ENCODE measurements at places on chromosomes 4 and X.
A peak's percentile ranks its signal among the peaks of the same experiment; 100 is the strongest.

- DNase-seq: no peak
Measured at GRCh38 chrX:139025816-139026215, 314.3 kb upstream of the FGF13 start.

- DNase-seq: no peak
Measured at GRCh38 chr4:100268789-100269188, 78.5 kb upstream of the DDIT4L start.

GRCh38 chrX:132501606-132502005 is 12.8 kb upstream of the MBNL3 start:
- no peak for DNase-seq

- DNase-seq: peak; percentile 40
Measured at GRCh38 chr4:146643812-146644401, 5.2 kb downstream of the POU4F2 start.

DNA sequence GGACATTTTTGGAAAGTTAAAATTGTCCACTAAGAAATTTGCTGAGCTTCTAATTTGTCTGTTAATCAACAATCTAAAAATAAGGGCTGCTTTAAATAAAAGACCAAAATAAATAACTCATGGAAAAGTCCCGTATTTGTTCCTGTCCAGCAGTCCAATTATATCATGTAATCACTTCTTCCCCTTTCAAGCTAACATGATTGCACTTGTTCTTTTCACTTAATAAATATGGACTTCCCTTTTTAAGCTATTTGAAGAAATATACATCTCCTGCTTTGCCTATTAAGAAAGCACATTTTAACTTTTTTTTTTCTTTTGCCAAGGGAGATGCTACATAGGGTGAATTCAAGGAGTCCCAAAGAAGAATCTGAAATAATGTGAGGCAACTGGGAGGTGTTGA is 55.6 kb upstream of the FRAS1 start:
- DNase-seq: no peak

DNA sequence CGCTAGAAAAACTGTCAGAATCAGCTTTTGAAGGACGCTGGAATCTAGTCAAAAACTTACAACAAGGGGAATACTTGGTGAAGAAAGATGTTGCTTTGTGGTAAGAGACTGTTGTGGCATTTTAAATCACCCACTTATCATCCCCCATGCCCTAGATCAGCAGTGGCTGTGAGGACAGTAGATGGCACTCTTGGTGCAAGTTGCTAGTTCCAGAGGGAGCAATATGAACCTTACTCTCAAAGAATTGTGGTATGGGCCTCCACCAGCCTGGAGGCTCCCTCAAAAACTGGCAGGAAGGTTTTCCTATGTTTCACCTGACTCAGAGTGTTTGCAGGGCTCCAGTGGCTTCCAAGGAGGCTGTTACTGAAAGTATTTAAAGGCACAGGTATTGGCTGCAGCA is 37.7 kb upstream of the SLC16A2 start:
- peak; percentile 25 for DNase-seq

GRCh38 chr4:125750828-125751466 is 436.2 kb downstream of the FAT4 start:
- DNase-seq: no peak

GRCh38 chrX:30219372-30219771 is 4.0 kb downstream of the MAGEB2 start:
- DNase-seq: no peak

DNA sequence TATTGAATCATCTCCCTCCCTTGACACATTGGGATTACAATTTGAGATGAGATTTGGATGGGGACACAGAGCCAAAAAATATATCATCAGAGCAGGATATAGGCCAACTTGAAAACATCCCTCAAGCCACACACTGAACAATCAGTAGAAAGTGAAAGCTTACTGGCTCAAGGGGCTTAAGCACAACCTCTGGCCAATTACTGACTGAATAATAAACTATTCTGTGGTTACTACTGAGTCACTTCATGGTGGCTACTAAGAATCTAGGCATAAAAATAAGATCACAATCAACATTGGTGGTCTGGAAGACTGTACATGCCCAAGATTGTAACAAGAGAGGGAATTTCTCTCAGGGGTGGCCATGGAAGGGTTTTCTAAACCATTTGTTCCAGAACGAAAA is 27.4 kb upstream of the GPR174 start:
- no peak for DNase-seq

DNA sequence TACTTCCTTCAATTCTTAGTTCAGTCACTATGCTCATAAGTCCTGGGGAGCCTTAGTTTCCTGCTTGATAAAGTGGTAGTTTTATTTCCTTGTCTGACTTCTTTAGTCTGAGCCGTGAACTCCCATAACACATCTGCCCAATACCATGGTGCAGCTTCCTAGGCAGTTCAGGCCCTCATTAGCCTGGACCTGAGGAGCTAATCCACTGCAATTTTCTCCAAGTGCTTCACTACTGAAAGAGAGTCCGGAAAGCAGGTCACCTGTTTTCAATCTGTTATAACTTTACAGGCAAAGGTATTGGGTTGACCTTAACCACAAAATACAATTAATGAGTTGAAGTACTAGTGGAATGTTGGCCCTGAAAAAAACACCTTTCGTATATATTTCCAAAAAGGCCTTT is 245.4 kb upstream of the BOD1L1 start:
- no peak for DNase-seq
